Stimulated activated CD8-positive, alpha-beta memory T cell treated with anti-CD3 and anti-CD28 coated beads, Interleukin-4, amount 100 ng/mL, for 1 hour (primary cell): ENCODE measurements at places on chromosomes 5 and 9.

GRCh38 chr9:135300346-135301141, 179.0 kb upstream of the PPP1R26 start:
- no peak for DNase-seq

DNA sequence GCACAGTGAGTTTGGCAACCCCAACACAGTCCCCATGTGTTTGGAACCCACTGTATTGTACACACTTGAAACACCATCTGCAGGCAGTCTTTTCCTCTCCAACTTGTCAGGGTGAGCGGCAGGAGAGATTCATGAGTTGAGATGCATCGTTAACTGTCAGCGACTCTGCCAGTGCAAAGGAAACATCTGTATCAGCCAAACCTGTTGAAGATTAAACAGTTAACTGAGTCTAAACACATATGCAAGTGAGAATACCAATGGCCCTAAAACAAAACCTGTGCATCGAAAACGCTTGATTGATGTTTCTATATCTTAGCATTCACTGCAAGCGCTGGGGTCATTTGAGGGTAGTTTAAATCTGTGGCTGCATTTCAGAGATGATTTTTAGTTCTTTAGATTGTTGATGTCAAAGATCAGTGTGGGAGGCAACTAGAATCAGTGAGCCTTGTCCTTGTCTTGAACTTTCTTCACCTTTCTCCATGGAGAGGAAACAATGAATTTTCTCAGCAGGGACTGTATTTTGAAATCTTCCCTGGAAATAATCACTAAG, 41.3 kb upstream of the PAM start:
- no peak for DNase-seq

DNA sequence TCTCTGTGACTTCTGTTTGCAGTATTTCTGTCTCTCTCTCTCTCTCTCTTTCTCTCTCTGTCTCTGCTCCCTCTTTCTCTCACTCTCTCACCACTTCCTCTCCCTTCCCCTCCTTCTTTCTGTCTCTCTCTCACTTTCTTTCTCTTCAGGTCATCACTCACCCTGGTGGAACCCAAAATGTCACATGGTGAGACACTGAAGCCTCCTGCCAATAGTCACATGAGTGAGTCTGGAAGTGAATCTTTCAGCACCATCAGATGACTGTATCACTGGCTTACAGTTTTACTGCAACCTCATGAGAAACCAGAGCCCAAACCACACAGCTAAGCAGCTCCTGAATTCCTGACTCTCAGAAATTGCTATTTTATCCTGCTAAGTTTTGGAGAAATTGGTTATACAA, 414.6 kb downstream of the CAAP1 start:
- DNase-seq, result no peak

DNA sequence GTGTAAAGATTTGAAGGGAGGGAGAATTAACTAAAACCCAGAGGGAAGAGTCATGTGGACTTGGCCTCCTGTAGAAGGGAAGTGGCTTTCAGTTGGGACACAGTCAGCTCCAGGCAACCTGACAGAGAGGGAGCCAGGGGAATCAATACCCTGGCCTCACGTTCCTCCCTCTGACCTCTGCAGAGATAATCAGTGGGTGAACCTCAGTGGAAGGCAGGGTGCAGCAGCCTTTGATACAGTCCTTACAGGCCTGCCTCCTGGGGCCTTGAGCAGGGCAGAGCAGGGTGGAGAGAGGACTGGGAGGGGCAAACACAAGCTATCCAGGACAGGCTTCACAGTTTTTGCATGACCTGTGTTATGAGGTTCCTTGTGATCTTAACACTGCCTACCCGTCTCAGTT, 61.9 kb upstream of the GPBP1 start:
- no peak for DNase-seq

- no peak for DNase-seq
Observed at GRCh38 chr5:138989720-138990119, 114.6 kb upstream of the LRRTM2 start.

GRCh38 chr5:124342027-124342471, 404.4 kb downstream of the ZNF608 start:
- no peak for DNase-seq

- DNase-seq, result no peak
Observed at GRCh38 chr5:26622947-26623346, 415.4 kb downstream of the CDH9 start.

- no peak for DNase-seq
Observed at GRCh38 chr5:168740092-168740800, 161.1 kb upstream of the PANK3 start.

DNA sequence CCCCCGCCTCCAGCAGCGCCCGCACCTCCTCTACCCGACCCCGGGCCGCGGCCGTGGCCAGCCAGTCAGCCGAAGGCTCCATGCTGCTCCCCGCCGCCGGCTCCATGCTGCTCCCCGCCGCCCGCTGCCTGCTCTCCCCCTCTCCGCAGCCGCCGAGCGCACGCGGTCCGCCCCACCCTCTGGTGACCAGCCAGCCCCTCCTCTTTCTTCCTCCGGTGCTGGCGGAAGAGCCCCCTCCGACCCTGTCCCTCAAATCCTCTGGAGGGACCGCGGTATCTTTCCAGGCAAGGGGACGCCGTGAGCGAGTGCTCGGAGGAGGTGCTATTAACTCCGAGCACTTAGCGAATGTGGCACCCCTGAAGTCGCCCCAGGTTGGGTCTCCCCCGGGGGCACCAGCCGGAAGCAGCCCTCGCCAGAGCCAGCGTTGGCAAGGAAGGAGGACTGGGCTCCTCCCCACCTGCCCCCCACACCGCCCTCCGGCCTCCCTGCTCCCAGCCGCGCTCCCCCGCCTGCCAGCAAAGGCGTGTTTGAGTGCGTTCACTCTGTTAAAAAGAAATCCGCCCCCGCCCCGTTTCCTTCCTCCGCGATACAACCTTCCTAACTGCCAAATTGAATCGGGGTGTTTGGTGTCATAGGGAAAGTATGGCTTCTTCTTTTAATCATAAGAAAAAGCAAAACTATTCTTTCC, 19.3 kb downstream of the CDKN2A start:
- no peak for DNase-seq

- DNase-seq, result no peak
Observed at GRCh38 chr9:129280623-129281271, 102.7 kb upstream of the IER5L start.

DNA sequence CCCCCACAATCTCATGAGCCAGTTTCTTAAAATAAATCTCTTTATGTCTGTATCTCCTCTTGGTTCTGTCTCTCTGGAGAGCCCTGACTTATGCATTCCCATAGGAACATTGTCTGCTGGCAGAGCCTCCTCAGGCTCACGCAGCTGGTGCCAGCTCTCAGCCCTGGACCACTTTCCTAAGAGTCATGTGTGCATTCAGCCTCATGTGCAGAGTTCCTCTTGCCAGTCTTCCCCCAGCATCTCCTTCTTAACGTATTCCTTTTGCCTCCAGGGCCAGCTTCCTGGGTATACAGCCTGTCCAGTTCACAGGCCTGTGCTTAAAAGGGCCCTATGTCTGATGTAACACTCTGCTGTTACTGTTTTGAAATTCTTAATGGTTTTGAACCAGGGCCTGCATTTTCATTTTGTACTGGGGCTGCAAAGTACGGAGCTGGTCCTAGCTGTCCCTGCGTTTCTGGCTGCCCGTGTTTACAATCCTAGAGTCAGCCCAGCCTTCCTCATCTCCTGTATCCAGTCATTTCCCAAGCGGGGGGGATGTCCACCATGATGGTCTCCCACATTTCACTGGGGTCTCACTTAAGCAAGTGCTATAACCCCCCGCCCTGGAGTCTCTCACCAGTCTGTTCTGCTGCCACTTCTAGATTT, 18.1 kb downstream of the ANKRD33B start:
- no peak for DNase-seq
